ENCODE measurements at places on chromosomes 5 and 9. TPM values are rescaled to one million over a fixed set of nuclear protein-coding genes. Genes with fewer than 3 reads are reported as not detected.
A peak's percentile ranks its signal among the peaks of the same experiment; 100 is the strongest.

GRCh38 chr9:27154908-27155307, 45.9 kb downstream of the TEK start:
- DNase-seq = peak; percentile 60

DNA sequence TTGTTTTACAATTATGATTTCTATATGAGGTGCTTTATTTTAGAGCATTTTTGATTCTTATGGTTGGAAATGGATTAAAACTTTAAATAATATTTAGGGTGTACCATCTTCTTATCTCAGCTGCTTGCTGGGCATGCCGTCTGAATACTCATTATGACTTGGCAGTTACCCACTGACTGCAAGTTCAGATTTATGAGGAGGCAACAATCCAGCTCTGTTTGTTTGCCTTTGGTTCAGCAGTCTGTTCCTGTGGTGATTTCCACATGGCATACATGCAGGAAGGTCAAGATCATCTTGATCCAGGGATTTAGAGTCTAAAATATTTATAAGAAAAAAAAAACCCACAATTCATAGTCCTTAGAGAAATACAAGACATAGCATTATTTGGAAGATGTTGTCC, 1254.5 kb upstream of the NUDT12 start:
- no peak for DNase-seq

DNA sequence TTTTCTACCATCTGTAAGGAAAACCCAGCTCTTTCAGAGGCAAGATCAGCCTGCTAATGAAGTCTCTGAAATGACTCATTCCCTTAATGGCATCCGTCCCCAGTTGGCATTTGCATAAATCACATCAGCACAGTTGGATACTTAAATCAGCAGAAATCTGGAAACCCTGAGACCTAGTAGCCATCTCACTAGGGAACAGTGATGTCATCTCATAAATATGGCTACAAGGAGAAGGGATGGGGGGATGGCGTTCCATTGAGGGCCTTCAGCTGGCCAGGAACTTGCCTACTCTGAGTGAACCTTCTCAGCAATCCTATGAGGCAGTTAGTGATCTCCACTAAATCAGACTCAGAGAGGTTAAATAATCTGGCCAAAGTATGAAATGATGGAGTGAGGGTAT, 81.8 kb downstream of the CMYA5 start:
- DNase-seq = no peak

DNA sequence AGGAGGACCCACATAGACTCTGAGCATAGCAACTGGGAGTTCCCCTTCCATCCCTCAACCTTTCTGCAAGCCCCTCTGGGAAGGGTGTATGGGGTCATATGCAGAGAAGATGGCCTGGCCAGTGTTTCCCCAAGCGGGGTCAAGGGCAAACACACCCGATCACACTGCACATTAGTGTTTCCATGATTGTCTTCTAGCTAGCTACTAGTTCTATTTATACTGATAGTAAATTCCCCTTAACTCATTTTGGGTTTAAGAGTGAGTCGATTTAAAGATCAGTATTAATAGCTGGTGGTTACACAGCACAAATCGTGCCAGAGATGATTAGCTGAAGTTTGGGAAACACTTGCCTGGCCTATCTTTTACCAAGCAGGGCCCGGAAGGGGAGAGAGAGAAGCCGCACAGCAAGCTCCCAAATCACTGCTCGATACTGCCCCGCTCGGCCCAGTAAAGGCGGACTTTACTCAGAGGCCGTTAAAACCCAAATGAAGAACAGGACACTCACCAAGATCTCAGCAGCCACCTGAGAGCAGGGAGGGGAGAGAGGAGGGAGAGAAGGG, 29.4 kb upstream of the TNIP1 start:
- no peak for DNase-seq

GRCh38 chr9:134925011-134925511, 7.3 kb upstream of the FCN1 start:
- no peak for DNase-seq

DNA sequence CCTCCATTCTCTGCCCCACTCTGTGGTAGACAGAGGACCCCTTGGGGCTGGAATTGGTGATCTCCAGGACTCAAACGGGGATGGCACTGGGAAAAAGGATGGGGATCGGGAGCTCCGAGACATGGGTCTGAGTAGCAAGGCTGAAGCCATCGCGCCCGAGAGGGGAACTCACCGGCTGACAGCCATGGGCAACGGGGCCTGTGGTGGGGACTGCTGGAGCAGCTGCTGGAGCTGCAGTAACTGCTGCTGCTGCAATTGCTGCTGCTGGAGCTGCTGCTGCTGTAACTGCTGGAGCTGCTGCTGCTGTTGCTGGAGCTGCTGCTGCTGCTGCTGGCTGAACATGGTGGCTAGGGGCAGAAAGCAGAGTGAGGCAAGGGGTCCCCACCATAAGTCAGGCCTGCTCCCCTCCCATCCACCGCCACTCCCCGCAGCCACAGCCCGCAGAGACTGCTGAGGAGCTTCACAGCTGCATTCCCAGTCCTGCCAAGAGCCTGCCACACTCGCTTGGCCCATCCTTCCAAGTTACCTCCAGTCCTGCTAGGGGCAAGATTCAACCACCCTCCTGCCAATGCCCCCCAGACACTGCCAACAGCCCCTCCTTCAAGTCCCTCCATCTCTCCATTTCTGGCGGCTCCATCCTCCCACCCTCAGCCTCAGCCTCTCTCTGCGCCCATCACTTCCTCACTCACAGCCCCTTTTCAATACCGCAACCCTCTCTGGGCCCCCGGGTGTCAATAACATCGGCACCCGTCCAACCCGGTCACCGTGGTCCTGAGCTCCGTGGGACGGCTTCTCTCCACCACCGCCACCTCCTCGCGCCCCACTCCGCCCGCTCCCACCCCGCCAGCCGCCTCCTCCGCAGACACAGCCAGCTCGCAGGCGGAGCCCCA, 611 bp downstream of the CIZ1 start:
- DNase-seq = no peak

GRCh38 chr5:160672521-160672920, 179.5 kb downstream of the ATP10B start:
- DNase-seq = no peak

DNA sequence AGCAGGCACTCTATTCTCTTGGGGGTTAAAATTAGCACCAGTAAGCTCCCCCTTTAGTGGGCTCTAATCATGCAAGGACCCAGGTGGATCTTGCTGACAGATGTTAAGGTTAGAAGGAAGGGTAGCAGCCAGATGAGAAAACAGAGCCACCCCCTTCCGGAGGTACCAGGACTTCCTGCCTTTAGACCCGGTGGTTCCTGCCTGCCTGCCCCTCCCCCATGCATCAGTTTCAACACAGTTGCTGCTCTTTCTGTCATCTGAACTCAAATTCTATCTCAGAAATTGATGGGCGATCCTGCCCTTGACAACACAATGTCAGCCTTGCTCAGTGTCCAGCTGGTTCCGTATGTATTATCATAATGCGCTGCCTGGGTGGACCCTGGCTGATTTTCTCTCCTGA, 287.3 kb downstream of the EBF1 start:
- no peak for DNase-seq

GRCh38 chr9:90458485-90458884, 184.1 kb downstream of the DIRAS2 start:
- no peak for DNase-seq

GRCh38 chr5:485113-485945, 38.9 kb downstream of the SLC9A3 start:
- DNase-seq = no peak

GRCh38 chr9:120944434-120944843, 17.8 kb upstream of the TRAF1 start:
- DNase-seq = no peak

GRCh38 chr5:170945275-170945674, 83.5 kb downstream of the RANBP17 start:
- DNase-seq = no peak

DNA sequence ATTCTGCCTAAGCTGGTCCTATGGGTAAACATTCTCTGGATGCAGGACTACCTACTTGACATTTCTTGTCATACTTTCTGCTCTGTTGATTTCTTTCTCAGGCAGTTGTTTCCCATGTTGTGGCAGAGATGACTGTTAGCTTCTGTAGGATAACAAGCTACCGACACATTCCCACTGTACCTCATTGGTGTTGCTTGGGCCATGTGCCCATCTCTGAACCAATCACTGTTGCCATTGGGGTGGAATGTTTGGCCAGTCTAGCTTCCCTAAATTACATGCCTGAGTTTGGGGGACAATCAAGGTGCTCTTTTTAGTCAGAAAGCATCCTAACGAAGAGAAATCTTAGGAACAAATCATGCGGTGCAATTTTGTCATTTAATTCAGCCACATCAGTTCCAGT, 212.0 kb downstream of the KDM4C start:
- no peak for DNase-seq

DNA sequence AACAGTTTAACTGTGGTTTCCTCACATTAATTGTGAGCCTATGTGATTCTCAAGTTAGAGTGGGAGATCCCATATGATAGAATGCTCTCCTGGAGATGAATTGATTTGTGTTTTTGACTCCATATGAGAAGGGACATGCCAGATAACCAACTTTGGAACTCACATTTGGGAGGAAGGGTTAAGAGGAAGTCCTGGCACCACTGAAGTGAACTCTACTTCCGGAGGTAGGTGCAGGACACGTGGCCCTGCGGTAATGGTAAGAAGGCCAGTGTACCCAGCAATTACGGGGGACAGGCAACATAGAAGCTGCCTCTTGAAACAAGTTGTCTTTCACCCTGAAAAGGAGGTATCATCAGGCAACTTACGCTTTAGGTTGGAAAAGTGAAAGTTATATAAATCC, 146.6 kb upstream of the RFX3 start:
- no peak for DNase-seq

- no peak for DNase-seq
Measured at GRCh38 chr9:134682651-134683364, 41.2 kb downstream of the COL5A1 start.

GRCh38 chr5:110925398-110925797, 146.1 kb upstream of the TSLP start:
- no peak for DNase-seq

DNA sequence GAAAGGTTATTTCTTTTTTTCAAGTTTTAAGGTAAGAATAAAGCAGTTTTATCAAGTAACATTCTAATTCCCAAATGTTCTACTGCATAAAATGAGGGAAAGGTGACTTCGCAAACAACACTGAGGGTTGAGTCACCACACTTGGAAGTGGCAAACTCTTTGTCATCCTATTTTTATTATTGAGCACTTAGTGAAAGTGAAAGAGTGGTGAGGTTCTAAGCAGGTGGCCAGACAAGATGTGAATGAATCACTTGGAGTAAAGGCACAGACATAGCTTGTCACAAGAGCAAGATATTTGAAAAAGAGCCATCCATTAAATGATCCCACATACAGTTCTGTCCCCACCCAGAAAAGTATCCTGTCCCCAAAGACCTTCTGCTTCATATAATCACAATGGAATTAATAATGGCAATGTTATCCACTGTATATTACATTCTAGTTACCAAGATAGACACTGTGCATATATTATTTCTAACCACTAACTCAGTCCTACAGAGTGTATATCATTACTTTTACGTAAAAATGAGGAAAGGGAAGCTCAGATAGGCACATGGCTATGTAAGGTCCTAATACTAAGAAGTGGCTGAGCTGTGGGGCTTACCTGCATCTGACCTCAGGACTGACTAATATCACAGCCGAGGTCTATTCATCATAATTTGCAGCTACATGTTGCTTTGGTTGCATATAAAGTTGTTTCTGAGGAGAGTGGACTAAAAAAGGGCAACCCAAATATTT, 730.4 kb upstream of the MEF2C start:
- DNase-seq = no peak

GRCh38 chr9:130417602-130418001, 27.2 kb upstream of the ASS1 start:
- no peak for DNase-seq

GRCh38 chr5:151722546-151722945, 35.8 kb upstream of the SPARC start:
- DNase-seq = no peak

GRCh38 chr5:82639393-82640144, 361.4 kb upstream of the RPS23 start:
- no peak for DNase-seq

GRCh38 chr5:127906562-127907204, 176.9 kb upstream of the SLC12A2 start:
- DNase-seq = no peak

DNA sequence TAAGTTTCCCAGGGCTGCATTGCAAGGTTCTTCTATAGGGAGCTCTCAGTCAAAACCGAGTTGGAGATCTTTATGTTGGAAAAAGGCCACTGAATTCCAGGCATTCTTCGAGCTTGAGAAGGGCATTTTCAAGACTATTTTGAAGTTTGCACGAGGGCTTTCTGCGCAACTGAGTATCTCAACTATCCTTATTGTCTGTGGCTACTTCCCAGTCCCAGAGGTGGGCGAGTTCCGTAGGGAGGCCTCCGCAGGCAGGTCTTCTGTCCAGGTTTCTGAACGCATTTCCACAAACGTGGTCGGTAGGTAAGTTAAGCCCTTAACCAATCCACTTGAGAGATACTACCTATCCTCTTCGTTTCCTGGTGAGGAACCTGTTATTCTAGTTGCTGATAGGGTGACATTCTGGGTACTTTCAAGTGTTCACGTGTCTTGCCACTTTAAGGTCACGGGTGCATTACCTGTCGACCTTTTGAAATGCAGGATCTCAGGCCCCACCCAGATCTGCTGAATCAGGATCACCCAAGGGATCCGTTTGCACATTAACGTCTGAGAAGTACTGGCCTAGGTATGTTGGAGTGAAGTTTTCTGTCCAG, 51.4 kb upstream of the TJP2 start:
- DNase-seq = no peak

- peak; percentile 90 for DNase-seq
Measured at GRCh38 chr5:154189819-154190594, 526 bp upstream of the GALNT10 start.

GRCh38 chr9:34451135-34451534, 7.2 kb downstream of the FAM219A start:
- DNase-seq = no peak

DNA sequence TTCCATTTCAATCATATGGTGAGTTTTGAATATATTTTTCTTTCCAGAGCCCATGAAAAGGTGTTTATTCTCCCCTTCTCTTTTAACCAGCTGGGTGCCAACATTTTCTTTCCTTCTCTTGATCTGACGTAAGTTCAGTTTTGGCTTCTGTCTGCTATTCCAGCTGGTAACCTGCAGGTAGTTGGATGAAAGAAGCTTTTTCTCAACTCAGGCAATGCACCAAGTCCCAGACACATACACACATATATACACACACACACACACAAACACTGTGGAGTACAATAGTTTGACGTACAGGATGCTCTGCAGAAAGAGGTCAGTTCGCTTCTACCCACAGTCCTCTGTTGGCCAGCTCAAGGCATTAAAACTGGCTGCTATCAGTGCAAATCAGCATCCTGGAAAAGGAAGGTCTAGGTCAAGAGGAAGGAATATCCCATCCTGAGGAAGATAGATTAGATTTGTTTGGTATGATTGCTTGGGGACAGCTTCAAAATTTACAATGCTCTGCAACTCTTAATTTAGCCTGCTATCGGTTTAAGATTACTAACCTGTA, 214.3 kb upstream of the SEMA6A start:
- DNase-seq = no peak

ISL1 gene
- not detected for total RNA-seq

IL31RA gene
- total RNA-seq = 8.9 TPM

MAMDC4 gene
- 1.0 TPM for total RNA-seq

IFNE gene
- total RNA-seq = 0.24 TPM

MYOT gene
- total RNA-seq = not detected

FUT7 gene
- total RNA-seq = not detected

QRFP gene
- total RNA-seq = not detected

Measured in SJSA1 (cell line).